ENCODE measurements at places on chromosomes 6 and 20. TPM values are rescaled to one million over a fixed set of nuclear protein-coding genes. Genes with fewer than 3 reads are reported as not detected.

DNA sequence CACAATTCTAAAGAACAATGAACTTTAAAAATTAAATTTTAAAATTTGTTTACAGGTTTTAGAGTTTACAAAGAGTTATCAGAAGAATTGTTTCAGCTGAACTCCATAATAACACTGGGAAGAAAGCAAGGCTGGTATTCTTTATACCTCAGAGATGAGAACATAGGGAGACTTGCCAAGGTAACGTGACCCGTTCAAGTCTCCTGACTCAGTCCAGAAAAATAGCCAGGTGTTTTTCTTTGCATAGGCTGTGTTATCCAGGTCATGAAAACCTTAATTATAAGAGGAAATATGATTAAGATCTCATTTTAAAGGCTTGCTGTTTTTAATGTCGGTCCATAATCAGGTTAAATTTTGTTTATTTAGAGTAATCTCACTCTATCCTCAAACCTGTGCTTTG is 8.5 kb upstream of the C6orf141 start:
- DNase-seq = no peak

DNA sequence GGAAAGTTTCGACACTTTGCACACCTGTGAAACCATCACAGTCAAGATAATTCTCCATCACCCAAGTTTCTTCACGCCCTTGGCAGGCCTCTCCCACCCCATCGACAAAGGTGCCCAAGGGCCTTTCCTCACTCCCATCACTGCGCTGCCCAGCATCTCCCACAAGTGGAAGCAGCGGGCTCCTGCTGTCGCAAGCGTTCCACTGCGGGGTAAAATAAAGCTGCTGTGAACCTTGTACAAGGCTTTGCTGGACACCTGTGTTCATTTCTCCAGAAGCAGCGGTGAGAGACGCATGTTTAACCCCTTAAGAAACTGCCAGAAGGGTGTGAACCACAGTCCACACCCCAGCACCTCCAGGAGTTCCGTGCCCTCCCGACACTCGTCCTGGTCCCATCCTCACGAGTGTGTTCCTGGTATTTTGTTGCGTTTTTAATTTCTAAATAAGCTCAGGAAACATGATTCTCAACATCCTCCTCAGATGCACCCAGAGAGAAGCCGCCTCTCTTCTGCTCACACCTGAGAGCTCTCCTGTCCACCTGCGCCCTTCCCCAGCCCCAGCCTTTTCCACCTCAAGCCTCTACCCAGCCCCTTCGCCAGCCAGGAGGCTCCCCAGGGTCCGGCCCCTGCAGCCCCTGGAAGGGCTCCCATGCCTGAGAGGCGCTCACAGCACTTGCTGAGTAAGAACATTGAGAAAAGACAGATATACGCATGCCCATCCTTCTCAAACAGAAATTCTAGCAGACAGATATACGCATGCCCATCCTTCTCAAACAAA is 97.5 kb downstream of the TAF4 start:
- no peak for DNase-seq

GRCh38 chr6:159919011-159919511 is 28.3 kb downstream of the MAS1 start:
- DNase-seq = no peak

DNA sequence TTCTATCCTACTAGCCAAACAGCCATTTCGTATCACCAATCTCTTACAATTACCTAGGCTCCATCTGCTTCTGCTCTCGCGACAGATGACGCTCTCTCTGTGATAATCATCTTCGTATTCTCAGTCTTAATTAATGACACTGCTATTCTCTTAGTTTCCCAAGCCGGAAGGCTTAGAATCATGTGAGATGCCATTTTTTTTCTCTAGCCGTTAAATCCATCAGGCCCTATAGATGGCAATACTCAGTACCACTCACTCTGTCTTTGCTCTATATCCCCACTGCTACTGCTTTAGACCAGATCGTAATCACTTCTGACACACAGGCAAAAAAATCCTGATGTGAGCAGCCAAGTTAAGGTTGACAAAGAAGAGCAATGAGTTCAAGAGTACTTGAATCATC is 2.1 kb upstream of the THEMIS start:
- no peak for DNase-seq

Gene BPIFB6
- total RNA-seq = not detected

Gene ASIP
- not detected for total RNA-seq

Gene CYP39A1
- 34.3 TPM for total RNA-seq

DNA sequence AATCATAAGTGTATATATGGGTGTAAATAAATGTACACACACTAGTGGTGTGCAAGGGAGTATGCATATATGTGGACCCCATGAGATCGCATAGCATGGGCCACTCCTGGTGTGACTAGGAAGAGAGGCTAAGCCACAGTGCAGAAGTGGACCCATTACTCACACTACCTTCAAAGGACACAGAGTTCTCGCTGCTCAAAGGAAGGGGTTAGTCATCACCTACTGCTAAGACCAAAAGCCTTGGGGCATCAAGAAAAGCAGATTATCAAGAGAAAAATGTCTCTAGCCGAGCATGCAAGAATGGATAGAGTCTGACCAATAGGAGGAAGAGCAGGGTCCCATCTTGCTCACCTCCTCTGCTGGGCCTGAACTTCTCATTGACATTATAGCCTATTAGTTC is 195.5 kb downstream of the MAFB start:
- DNase-seq = no peak

Gene COL9A3
- 6.1 TPM for total RNA-seq

- no peak for DNase-seq
Measured at GRCh38 chr20:46420878-46421277, 14.5 kb upstream of the ELMO2 start.

GRCh38 chr6:158050107-158050735 is 68.6 kb downstream of the SYNJ2 start:
- DNase-seq = no peak

- DNase-seq = no peak
Measured at GRCh38 chr20:53004267-53004813, 32.2 kb downstream of the TSHZ2 start.

Gene LAMA4
- 3.2 TPM for total RNA-seq

Gene ULBP2
- total RNA-seq = 0.21 TPM

DNA sequence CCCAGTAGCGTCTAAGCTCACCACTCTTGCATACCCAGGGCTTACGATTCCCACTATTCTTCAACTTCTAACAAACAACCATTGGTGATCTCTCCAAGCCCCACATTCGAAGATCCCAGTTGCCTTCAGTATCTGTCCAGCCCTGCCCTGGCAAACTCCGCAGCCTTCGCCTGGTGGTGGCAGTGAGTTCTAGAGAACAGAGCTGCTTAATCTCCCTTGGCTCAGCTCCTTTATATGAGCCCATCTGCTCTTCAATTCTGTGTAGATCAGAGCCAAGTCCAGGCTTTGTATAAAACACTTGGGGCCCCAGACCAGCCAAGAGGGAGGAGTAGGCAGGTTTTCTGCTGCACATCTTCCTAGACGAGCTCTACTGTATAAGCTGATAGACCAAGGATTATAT is 193.3 kb downstream of the PHACTR1 start:
- no peak for DNase-seq

- DNase-seq = no peak
Measured at GRCh38 chr20:55160037-55160436, 684.6 kb downstream of the DOK5 start.

Gene EEF1A2
- total RNA-seq = 149 TPM

Gene EGFL8
- total RNA-seq = 3.3 TPM

- DNase-seq = no peak
Measured at GRCh38 chr6:118668761-118669385, 17.5 kb upstream of the CEP85L start.

DNA sequence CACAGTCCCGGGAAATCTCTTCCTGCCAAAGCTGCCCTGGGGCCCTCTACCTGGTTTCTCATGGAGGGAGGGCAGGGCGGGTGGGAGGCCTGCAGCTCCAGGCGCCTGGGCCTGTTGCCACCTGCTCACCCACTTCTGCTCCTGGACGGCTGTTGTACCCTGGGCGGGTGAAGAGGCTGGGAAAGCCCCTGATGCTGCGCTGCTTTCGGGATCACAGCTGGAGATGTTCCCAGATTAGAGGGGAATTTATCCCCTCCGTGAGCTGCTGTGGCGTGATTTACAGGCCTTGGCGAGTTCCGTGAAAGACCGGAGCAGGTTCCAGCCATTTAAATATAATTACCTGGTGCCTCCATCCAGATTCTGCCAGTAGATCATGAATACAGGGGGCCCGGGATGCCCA is 12.3 kb upstream of the VSTM2L start:
- no peak for DNase-seq

DNA sequence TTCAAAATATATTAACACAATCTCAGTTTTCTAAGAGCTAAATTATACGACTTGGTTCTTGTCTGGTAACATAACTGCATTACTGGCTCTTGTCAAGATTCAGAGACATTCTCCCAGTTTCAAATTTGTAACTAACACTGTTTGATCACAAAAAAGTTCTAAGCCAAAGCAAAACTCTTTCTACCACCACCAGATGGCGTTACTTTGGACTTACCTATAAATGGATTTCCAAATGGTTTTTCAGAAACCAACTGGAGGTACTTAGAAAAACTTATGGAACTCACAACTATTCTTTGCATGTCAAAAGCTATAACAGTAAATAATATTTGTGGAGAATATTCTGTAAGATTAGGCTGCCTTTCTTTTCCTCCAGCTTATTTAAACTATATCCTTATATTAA is 34.2 kb upstream of the GFRAL start:
- DNase-seq = no peak

Gene BPIFA1
- not detected for total RNA-seq

DNA sequence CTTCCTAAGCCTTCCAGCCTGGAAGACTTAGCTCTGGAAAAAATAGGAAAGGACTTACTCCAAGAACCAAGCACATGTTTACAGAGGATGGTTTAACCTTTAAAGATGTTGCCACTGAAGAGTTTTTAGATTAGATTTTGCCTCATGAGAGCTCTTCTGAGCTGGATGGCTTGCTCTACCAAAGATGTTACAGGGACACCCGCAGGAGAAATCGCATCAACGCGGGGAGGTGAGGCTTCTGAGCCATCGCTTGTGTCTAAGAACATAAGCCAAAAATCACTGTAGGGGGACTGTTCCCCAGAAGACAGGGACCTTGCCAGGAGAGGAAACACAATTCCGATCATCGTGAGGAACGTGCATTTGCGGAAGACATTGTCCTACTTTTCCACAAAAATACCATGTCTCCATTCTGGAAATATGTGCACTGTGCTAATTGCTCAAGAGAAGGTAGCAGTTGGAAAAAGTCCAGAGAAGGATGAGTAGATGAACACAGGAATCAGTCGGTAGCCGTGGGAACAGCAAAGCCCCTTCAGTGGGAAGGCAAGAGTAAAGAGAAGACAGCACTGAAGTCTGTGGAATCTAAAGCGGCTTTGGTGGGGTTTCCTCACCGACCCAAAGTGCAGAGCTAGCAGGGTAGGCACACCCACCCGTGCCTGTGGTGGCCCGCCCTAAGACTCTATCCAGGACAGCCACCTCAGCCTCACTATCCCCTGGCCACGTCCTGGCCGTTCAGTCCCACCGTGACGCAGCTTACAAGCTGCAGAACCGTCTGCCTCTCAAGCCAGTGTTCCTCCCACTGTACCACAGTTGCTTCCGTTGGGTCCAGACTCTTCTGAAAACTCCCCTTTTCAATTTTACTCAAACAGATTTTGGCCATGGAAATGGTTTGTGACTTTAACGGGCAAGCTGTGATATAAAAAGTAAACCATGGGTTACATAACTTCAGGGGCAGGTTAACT is 334.8 kb downstream of the NRN1 start:
- no peak for DNase-seq

- DNase-seq = no peak
Measured at GRCh38 chr6:2396042-2396657, 150.7 kb upstream of the GMDS start.

DNA sequence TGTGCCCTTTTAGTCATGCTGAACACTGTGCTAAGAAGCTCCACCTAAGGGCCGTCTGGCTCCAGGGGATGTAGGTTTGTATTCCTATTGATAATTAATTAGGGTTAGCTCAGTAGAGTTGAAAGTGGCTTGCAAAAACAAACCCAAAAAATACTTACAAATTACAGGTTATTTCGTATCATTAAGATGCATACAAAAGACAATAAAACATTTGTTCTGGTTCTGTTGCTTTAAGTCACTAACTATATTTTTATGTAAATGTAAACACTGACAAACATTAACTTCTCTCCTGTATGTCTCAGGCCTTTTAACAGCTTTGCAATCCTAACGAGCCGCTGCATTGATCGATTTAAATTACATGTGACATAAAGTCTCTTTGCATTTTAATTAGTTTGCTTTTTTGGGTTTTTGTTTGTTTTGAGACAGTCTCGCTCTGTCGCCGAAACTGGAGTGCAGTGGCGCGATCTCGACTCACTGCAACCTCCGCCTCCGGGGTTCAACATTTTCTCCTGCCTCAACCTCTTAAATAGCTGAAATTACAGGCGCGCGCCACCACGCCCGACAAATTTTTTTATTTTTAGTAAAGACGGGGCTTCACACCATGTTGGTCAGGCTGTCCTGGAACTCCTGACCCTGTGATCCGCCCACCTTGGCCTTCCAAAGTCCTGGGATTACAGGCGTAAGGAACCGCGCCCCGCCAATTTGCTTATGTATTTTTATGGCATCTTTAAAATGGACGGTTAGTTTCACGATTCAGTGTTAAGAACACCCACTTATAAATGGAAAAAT is 110.9 kb downstream of the HFE start:
- DNase-seq = no peak

GRCh38 chr6:44625996-44626395 is 238.5 kb downstream of the CDC5L start:
- no peak for DNase-seq

DNA sequence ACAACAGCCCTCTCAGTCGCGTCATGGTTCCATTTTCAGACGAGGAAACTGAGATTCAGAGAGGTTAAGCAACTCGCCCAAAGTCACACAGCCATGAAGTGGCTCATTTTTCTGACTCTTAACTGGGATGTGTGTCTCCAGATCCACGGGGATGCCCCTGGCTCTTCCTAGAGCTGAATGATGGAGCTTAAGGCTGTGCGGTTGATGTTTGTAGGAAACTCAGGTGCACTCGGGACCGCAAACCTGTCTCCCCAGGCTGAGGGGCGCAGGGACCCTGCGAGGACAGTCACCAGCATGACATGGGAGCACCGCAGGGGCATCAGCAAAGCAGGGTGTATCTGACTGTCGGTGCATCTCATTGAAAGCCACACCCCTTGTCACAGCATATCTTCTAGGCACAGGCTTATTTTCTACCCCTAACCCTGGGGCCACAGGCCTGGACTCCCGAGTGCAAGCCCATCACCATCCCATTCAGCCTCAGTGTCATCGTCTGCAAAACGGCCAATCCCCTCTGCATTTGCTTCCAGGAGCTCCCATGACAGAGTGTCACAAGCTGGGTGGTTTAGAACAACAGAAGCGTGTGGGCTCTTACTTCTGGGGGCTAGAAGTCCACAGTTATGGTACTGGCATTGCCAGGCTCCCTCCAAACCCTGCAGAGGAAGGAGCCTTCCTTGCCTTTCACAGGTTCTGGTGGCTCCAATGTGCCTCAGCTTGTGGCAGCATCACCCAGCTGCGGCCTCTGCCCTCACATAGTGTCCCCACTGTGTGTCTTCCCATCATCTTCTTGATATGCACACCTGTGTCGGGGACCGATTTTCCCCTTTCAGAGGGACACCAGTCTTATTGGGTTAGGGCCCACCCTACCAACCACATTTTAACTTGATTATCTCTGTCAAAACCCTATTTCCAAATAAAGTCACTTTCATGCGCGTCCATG is 9.9 kb upstream of the ARHGAP40 start:
- no peak for DNase-seq

GRCh38 chr6:136798044-136798443 is 5.8 kb upstream of the MAP3K5 start:
- DNase-seq = no peak

All from right lobe of liver (tissue), 6 donors.